ENCODE measurements at places on chromosomes 6 and 20.

DNA sequence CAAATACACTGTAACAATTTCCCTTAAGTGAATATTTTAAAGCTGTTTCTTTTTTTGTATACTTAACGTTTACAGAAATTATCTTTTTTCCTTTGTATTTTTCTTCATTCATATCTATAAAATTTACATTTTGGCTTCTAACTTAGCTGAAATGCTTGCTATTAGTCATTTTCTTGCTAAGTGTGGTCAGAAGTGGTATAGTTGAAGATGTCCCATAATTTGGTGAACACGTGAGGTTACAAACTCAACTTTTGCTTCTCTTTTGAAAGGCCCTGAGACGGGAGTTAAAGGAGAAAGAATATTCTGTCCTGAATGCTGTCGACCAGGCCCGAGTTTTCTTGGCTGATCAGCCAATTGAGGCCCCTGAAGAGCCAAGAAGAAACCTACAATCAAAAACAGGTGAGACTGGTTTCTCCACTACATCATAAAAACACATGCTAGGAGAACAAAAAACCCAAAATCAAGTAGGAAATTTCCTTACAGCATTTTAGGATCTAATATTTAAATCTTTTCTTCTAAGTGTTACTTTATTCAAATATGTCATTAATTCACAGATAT, 445.0 kb downstream of the UTRN start:
- DNase-seq, result no peak

- no peak for DNase-seq
Measured at GRCh38 chr20:61271312-61272231, 19.5 kb downstream of the CDH4 start.

DNA sequence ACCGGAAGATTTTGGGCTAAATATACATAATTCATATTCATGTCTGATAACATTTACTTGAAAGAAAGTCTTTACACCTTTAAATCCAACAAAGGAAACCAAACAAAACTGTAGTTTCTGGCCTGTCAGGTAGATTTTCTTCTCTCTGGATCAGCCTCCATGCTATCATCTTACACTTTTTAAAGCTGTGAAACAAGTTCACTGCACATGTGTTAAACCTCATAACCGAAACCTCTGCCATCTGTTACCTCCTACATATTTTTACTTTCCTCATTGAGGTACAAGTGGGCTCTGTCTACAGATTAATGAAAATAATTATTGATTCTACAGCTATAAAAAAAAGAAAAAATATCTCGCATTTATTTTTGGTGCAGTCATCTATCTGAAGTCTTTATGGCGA, 149.9 kb downstream of the RALGAPA2 start:
- DNase-seq, result no peak

DNA sequence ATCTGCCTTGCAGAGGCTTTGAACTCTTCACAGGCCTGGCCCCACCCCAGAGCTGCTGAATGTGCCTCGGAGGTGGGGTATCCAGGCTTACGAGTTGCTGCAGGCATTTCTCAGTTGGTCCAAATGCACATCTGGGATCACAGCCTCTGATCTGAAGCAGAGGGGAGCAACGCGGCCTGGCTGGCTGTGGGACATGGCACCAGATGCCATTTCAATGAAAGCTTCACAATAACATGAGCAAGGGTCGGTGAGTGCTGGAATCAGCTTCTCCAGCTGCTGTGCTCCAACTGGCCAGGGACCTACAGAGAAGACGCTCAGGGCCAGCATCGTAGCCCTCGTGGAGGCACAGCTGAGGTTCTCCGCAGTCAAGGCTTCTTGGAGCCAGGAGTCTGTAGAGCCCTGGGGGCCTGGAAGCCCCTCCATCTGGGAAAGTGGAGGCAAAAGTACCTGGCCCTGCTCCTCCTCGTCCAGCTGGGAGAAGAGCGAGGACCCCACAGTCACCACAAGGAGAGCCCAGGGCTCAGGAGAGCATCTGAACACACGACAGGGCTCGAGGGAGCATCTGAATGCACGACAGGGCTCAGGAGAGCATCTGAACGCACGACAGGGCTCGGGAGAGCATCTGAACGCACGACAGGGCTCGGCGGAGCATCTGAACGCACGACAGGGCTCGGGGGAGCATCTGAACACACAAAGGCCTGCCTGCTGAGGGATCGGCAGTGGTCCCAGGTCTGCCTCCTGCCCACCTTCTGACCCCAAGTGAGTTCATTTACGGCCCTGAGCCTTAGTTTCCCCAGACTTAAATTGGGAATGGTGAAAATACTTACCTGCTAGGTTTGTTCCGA, 165.2 kb downstream of the DLL1 start:
- no peak for DNase-seq

- peak; percentile 2 for DNase-seq
Measured at GRCh38 chr6:76876922-76877553, 586.3 kb downstream of the HTR1B start.

- DNase-seq, result no peak
Measured at GRCh38 chr6:158561938-158562337, 2.0 kb downstream of the TMEM181 start.

- no peak for DNase-seq
Measured at GRCh38 chr20:31682352-31682751, 40.3 kb downstream of the BCL2L1 start.

GRCh38 chr20:41047975-41048305, 19.3 kb downstream of the TOP1 start:
- no peak for DNase-seq

DNA sequence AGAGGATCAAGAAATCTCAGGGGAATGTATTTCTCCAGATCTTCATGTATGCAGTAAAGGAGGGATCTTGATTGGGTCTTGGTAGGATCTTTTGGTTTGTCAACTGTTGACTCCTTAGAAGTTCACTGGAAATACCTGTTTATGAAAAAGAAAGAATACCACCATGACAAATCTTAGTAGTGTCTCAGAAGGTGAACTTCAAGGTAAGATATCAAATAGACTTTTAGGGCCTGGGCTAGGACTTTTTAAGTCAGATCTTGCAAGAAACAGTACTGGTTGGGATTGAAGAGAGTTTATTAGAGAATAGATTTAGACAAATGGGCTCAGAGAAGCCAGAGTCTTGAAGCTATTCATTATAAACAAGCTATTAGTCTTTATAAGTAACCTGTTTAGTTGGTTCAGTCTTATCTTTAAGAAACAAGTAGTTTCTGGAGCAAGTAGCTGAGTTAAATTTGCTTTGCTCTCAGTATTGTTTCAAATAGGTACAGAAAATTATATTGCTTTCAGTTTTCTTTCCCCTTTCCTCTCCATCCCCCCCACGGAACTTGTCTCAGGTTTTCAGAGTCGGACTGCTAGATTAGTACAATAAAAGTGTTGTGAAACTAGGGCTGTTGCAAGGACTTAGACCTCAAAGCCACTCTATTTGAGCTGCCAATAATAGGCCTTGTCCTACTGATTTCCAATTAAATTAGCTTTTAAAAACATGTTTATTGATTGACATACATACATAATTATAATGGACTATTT, 529.1 kb upstream of the CITED2 start:
- DNase-seq, result no peak

- no peak for DNase-seq
Measured at GRCh38 chr6:3585320-3585935, 128.6 kb upstream of the SLC22A23 start.

GRCh38 chr20:54345821-54346220, 129.6 kb upstream of the DOK5 start:
- peak; percentile 21 for DNase-seq

- peak; percentile 81 for DNase-seq
Measured at GRCh38 chr20:51595058-51595532, 52.6 kb upstream of the NFATC2 start.
